Hematopoietic multipotent progenitor cell (in vitro differentiated cells): ENCODE measurements at places on chromosomes 4 and X.
A peak's percentile ranks its signal among the peaks of the same experiment; 100 is the strongest.

DNA sequence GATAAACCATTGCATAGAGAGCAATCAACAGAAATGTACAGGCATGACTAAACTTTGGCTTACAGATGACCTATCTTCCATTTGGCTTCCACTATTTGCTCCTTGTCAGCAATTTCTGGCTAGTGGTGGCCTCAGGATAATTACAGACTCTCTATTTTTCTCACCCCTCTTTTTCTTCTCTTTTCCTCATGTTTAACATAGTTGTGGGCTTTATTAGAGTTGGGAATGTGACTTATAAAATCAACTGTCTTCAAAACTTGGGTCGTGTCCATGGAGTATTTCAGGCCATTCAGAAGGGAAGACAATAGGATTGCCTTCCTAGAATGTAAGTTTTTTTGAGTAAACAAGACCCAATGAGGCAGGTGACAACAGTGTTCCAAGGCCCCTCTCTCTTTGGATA is 236.2 kb downstream of the FRAS1 start:
- no peak for DNase-seq

- no peak for DNase-seq
Observed at GRCh38 chrX:34586936-34587335, 70.1 kb downstream of the TMEM47 start.

DNA sequence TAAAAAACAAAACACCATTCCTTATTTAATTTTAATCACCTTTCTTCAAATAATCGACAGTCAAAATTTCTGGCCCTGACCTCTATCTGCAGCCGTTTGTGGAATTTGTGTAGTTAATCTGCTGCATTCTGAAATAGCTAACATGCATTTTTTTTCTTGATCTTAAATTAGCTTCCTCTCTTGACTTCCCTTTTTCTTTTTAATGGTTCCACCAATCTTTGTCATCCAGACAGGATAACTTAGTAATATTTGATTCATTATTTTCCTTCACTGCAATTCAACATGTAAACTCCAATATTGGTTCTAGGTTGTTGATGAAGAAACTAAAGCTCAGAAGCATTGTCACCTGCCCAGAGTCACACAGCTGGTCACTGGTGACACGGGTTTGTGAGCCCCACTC is 77.3 kb downstream of the ARHGAP10 start:
- no peak for DNase-seq

- no peak for DNase-seq
Observed at GRCh38 chrX:57367649-57368048, 81.1 kb downstream of the FAAH2 start.

GRCh38 chr4:125992891-125993290 is 678.1 kb downstream of the FAT4 start:
- DNase-seq: no peak

DNA sequence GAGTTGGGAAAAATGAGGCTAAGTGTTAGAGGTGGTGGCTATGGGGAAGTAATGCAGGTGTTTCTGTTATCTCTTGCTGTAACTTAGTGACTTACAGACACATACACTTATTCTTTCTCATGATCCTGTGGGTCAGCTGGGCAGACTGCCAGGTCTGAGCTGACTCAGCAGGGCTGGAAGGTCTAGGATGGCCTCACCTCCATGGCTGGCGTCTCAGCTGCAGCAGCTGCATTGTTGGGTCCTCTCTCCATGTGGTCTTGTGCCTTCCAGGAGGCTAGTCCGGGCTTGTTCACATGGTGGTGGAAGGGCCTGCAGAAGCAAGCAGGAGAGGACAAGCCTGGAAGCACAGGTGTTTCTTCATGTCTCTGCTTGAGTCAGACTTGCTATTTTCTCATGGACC is 172.7 kb downstream of the NHS start:
- no peak for DNase-seq

DNA sequence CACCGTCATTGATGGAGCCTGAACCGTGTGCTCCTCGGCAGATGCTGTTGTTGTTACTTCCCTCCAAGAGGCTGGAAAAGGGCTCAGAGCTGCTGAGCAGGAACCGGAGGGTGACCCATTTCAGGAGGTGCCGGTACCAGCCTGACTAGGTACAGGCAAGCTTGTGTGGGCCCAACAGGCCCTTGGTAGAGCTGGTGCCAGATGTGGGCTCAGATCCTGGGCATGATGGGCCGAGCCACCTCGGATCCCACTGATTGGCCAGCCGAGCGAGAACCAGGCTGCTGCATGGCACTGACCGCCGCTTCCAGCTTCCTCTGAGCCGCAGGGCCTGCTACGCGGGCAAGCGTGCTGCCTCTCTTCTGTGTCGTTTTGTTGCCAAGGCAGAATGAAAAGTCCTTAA is 33.7 kb downstream of the NOP14 start:
- DNase-seq: no peak

DNA sequence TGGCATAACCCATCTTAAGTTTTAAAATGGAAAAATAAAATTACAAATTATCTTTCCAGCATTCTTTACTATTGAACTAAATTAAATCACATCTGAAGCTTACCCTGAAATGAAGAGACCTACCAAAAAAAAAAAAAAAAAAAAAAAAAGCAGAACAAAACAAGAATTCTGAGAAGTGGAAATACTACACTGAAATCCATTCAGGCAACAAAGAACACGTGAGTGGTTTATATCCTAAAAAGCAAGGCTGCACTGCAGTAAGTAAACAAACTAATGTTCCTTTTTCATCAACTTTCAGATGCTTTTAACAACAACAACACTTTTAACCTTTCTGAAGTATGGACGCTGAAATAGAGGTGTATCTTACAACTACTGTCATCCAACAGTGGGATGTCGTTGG is 7.5 kb downstream of the FRYL start:
- peak; percentile 18 for DNase-seq

DNA sequence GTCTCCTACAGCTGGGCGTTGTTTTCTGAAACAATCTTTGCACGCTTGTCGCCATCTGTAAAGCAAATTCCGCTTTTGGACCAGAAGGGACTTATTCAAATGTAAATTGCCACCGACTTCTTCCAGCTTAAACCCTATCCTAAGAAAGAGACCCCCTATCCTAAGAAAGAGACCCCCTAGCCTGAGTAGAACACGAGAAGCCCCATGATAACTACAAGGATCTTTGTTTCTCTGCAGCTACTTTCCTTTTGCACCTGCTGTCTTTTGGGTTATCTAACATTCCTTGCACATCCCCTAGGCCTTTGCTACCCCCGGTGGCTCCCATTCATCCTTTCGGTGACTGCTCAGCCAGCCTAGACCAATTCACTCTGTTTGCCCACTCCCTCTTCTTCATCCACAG is 536.0 kb upstream of the PRKX start:
- no peak for DNase-seq

- DNase-seq: no peak
Observed at GRCh38 chrX:25925946-25926345, 212.2 kb upstream of the MAGEB18 start.

GRCh38 chrX:155966876-155967275 is 30.6 kb upstream of the IL9R start:
- DNase-seq: peak; percentile 87

GRCh38 chr4:108119199-108119800 is 49.4 kb downstream of the LEF1 start:
- no peak for DNase-seq

DNA sequence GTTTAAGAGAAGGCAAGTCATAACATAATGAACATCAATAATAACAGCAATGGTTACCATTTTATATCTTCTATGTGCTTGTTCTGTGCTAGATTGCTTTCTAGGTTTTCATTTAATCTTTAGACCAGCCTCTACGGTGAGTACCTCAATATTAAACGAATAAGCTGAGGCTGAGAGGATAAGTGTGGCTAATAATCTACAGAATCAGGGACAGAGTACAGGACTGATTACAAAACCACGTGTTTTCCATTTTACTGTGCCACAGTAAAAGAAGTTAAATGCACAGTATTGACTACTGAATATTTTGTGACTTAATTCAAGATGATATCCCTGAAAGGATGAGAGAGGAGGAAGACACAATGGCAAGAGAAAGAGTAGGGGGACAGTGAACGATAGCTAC is 56.3 kb downstream of the HUWE1 start:
- DNase-seq: no peak

GRCh38 chr4:174316954-174317353 is 33.2 kb downstream of the CEP44 start:
- no peak for DNase-seq

GRCh38 chr4:177401658-177402273 is 40.5 kb downstream of the AGA start:
- no peak for DNase-seq

GRCh38 chrX:133249266-133250058 is 31.3 kb upstream of the TFDP3 start:
- DNase-seq: no peak

GRCh38 chrX:150238632-150239382 is 124.3 kb upstream of the MAMLD1 start:
- no peak for DNase-seq

- no peak for DNase-seq
Observed at GRCh38 chrX:138034136-138034535, 468.2 kb downstream of the ZIC3 start.

GRCh38 chr4:6362896-6363295 is 93.2 kb downstream of the WFS1 start:
- no peak for DNase-seq

DNA sequence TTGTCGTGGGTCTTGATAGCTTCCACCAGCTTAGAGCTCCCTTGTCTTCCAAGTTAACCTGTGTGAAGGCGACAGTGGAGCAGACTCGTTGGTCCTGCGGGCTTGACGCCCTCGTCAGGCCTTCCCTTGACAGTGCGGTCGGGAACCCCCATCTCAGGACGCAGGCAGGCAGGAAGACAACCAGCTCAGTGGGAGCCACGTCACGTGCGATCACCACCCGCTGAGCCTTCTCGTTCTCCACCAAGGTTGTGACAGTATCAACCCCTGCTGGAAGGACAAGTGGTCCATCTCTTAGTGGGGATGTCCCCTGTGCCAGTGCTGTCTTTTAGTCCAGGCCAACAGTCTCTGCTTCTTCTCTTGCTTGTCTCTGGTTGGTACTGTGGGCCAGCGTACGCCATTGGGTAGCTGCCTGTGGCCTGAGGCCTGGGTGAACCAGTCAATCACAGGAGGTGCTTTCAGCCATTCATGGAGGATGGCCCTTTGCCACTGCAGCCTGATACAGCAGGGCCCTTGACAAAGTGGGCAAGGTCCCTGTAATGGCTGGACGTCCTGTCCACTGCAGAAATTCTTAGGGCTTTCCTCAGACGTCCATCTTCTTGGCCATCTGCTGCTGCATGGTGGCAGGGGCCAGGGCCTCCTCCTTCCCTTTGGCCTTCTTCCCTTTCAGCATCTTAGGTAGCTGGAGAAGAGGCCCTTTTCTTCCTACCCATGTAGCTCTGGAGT is 31.4 kb downstream of the RGS12 start:
- DNase-seq: no peak

GRCh38 chr4:24150034-24150433 is 260.2 kb upstream of the PPARGC1A start:
- DNase-seq: no peak

DNA sequence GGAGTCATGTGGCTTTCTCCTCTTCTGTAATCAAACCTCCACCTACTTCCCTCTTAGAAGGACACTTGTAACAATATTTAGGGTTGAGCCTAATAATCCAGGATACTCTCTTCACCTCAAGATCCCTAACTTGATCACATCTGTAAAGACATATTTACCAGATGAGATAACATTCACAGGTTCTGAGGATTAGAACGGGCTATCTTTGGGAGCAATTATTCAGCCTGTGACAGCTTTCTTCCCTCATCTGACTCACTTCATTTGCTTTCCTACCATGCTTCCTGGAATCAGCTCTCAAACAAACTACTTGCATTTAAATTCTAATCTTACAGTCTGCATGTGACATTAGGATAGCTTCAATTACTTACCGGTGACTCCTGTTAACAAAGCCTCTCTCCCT is 133.5 kb upstream of the NDST3 start:
- no peak for DNase-seq

GRCh38 chr4:7973545-7973981 is 33.9 kb upstream of the AFAP1 start:
- DNase-seq: no peak

- no peak for DNase-seq
Observed at GRCh38 chr4:84847978-84848377, 118.5 kb downstream of the WDFY3 start.

DNA sequence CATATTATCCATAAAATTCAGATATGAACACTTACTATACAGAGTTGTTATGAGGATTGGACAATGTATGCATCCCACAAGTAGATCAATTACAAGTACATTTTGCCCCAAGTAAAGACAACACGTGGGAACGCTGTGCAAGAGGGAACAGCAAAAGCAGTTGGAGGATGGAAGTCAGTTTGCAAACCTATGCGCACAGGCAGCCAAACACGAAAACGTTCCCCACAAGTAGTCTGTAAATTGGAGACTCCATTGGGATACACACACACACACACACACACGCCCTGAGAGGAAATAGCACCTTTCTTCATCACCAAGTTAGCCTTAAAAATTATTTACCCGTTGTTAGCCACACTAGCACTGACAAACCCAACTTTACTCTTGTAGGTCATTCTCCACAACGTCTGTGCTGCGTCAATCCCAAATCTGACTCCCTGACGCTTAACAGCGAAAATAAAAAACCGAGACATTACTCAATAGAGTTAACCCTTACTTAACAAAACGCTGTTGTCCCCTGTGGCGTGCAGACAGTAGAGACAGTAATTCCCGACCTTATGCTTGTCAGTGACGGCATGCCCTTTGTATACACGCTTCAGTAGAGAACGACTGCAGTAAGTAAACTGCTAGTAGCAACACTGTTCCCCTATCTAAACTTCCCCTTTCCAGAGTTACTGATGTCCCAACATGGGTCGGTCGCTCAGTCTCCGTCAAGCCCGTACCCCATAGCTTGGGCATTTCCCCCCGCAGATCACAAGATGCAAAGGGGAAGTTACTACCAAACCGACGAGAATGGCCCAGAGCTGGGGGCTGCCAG is 730 bp downstream of the MANBA start:
- peak; percentile 5 for DNase-seq

GRCh38 chrX:15848576-15848975 is 6.0 kb downstream of the AP1S2 start:
- no peak for DNase-seq

- DNase-seq: no peak
Observed at GRCh38 chr4:86220121-86220520, 139.7 kb downstream of the MAPK10 start.

- no peak for DNase-seq
Observed at GRCh38 chr4:138898282-138898681, 117.3 kb upstream of the NOCT start.

- DNase-seq: no peak
Observed at GRCh38 chr4:109821185-109821584, 5.6 kb downstream of the GAR1 start.

- DNase-seq: no peak
Observed at GRCh38 chrX:46311581-46312120, 233.6 kb downstream of the ZNF674 start.

DNA sequence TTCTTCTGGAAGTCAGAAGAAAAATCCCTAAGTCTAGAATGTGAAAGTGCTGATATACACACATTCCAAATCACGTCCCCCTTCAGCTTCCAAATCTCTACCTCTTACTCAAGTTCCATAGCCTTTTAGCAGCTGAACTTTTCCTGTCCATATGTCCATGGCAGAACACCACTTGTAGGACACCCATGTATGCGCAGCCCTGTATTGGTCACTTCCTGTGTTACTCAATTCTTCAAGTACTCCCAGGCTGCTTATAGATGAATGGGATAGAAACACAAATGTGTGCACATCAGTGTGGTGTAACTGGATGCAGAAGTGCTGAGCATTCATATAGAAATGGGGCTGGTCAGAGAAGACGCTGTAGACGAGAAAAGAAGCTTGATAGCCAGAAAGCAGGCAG is 18.8 kb downstream of the SRPX2 start:
- no peak for DNase-seq
